Activated T-cell treated with anti-CD3 and anti-CD28 coated beads for 48 hours (primary cell): ENCODE measurements at places on chromosomes 7 and 10.

DNA sequence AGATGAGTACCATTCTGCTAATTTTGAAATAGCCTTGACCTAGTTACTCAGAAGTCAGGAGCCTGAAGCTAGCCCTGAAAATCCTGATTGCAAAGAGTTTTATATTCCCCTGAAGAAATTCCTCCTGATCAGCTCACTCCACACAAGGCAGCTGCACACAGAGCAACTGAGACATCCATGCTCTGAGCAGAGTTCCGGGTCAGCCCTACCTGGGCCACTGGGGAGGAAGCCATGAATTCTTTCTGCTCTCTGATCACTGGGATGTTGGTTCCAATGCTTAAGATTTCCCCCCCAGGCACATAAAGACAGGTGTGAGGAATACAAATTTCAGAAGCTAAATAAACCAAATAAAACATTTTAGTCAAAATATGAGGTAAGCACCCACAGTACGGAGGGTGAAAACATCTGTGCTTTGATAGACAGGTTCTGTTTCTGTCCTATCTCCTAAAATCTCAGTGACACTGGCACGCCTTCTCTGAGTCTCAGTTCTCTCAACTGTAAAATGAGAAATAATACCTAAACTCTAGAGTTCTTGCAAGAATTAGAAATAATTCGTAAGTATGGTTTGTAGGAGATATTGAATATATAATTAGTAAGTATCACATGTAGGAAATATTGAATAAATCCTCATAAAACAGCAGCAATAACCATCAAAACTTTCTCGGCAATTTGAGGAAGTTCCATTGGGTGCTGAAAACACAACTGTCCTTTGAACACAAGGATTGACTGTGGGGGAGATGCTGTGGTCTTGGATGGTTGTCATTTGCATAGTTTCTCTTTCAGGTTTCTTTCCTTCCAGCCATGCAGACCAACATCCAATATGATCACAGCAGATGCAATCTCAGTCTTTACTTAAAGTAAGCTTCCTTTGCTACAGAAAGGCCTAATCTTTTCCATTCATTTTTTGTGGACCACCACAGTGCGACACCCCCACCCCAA lies 133.0 kb upstream of the TNS3 start:
- no peak for DNase-seq

GRCh38 chr10:129972145-129972965 lies 8.3 kb upstream of the EBF3 start:
- no peak for DNase-seq

GRCh38 chr7:54841772-54842697 lies 83.0 kb upstream of the SEC61G start:
- no peak for DNase-seq

GRCh38 chr10:131928248-131929095 lies 27.7 kb downstream of the PPP2R2D start:
- peak; percentile 62 for DNase-seq

- DNase-seq = no peak
Observed at GRCh38 chr10:82572744-82573143, 697.8 kb downstream of the NRG3 start.

- no peak for DNase-seq
Observed at GRCh38 chr10:35091994-35092790, 2.1 kb upstream of the CUL2 start.

- DNase-seq = no peak
Observed at GRCh38 chr7:116653204-116653603, 18.8 kb upstream of the MET start.

DNA sequence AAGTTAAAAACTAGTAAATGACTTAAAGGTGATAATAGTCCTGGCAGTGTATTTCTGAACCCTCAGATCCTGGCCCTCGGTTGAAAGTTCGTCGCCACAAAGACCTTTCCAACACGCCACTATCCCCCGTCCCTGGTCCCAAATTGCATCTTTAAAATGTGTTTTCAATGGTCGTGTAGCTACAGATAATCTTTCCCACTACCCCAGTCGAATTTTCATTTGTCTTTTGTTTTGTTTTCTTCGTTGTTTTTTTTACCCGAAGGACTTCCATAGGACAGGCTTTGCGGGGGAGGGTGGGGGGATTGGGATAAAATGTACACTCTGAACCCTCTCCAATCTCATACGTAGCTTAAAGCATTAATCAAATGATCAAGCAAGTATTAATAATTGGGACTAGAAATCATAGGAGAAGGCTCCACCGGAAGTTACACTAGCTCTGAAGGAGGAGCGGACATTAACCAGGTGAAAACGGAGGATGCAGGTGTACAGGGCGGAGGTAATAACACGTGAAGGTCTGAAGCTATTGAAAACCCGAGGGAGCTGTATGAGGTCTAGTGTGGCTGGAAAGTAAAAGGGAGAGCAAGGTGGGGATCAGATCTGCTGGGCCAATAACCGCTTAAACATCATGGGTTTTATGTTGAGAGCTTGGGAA lies 32.8 kb upstream of the PHF14 start:
- no peak for DNase-seq

DNA sequence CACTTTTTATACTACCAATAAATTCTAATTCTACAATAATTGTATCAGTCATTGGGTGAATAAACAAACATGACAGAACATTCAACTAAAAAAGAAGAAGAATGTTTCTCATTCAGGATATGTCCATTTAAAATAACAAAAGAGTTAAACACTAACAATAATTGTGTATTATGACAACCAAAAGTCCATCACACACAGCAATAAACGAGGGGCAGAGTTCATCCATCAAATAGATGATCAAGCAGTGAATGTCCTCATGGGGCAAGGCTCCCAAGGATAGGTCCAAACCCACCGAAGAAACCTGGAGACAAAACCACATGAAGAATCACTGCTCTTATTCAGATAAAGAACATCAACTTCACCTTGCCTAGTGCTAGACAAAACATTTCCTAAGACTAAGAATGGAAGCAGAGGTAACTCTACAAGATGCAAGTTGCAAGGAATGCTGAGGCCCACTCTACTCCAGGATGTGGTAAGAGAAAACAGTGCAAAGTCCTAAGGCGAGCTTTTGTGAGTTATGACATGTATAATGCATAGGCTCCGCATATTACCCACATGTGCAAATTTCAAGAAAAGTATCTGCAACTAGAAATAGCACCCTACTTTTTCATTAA lies 115.1 kb downstream of the PARD3 start:
- no peak for DNase-seq

GRCh38 chr7:117230276-117231046 lies 92.4 kb downstream of the WNT2 start:
- DNase-seq = no peak

- no peak for DNase-seq
Observed at GRCh38 chr7:131097662-131098376, 229.9 kb upstream of the MKLN1 start.
